ENCODE measurements at places on chromosomes 7 and 10.

DNA sequence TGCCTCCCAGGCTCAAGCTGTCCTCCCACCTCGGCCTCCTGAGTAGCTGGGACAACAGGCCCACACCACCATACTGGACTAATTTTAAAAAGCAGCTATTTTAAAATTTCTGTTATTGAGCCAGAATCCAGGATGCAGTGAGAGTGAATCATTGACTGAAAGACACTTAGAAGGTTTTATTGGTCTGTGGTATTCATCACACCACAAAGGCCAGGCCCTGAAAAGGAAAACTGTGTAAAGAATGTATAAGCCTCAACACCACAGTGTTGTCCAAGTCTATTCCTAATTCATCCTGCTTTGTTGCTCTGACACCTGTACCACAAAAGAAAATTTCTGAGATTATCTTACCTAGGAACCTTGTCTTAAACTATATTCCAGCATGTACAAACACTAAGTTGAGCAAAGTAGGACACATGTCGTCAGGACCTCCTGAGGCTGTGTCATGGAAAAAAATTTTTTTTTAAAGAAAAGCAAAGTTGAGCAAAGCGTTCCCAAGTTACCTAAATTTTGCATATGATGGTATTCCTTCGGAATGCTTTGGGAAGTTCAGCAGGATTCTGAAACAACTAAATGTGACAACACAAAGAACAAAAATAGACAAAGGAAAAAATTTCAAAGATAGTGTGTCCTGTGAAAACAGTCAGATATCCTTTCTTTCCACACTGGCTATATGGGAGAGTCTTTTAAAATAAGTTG is 129.6 kb upstream of the MKLN1 start:
- DNase-seq, result no peak

DNA sequence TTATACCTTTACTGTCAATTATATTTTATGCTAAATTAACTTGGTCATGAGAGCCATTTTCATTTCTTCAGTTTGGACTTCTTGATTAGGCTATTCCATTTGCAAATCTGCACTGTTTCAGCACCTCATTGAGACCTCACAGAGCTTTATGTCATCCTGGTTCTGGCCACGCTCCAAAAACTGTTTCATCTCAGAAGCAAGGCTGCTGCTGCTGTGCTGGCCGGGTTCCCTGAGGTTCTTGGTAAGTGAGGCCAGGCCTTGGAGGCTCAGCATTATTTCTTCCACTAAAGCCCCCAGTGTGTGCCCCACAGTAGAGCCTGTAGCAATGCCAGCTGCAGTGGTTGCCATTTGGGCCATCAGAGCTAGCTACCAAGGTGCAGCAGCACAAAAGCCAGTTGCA is 7.8 kb upstream of the ZNF485 start:
- no peak for DNase-seq

- peak; percentile 41 for DNase-seq
These were observed at the start of gene TSPAN33 for GRCh38 chr7:129144095-129144833. TSS of gene TSPAN33 (plus strand) at chr7:129144707. CDS start at chr7:129144981, 274 bp downstream.

- no peak for DNase-seq
These were observed 1567.3 kb upstream of the LRRTM3 start for GRCh38 chr10:65358565-65358964.

- no peak for DNase-seq
These were observed 8.9 kb upstream of the C7orf33 start for GRCh38 chr7:148581624-148582023.

- no peak for DNase-seq
These were observed 143.3 kb downstream of the TES start for GRCh38 chr7:116353647-116354046.

GRCh38 chr7:130113887-130114286 is 43.6 kb downstream of the KLHDC10 start:
- DNase-seq, result no peak

- no peak for DNase-seq
These were observed 7.1 kb upstream of the NMT2 start for GRCh38 chr10:15175587-15175986.

GRCh38 chr7:26556061-26556881 is 264.6 kb downstream of the SNX10 start:
- peak; percentile 58 for DNase-seq

DNA sequence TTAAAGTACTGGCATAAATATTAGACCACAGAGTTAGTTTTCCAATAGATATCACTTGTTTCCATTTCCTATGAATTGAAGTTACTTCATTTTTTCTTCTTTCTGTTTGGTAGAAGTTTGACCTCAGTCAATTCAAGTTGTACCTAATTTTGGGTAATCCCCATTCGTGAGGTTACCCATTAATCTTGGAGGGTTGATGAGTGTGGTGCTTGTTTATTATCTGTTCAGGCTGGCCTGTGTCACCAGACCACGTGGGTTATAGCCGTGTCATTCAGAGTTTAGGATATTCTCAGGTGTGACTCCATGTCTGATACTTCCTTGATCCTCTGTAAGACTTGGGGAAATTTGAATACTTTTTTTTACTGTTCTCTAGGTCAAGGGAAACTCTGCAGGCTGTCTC is 133.9 kb upstream of the TPK1 start:
- DNase-seq, result no peak

GRCh38 chr10:130138479-130138866 is 2.3 kb downstream of the GLRX3 start:
- peak; percentile 81 for DNase-seq

GRCh38 chr7:117806011-117806410 is 67.2 kb downstream of the CTTNBP2 start:
- DNase-seq, result no peak

DNA sequence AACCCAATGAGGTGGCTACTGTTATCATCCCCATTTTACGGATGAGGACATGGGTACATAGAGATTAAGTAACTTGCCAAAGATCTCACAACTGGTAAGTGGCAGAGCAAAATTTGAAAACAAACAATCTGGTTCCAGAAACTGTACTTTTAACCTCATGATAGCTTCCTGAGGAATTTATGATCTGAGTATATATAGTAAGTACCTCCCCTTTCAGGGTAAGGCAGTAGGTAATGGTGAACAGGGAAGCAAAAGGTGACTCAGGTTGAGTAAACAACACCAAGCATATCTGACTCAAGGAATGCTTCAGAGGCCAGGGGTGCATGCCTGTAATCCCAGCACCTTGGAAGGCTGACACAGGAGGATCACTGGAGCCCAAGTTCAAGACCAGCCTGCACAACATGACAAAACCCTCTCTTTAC is 21.1 kb downstream of the KLLN start:
- DNase-seq, result no peak

- no peak for DNase-seq
These were observed 136.4 kb upstream of the ODAD2 start for GRCh38 chr10:28135258-28135657.

GRCh38 chr7:151924508-151924907 is 31.7 kb upstream of the GALNTL5 start:
- DNase-seq, result no peak

- no peak for DNase-seq
These were observed 5.1 kb downstream of the CCDC71L start for GRCh38 chr7:106655703-106656498.

- no peak for DNase-seq
These were observed 12.8 kb downstream of the CNNM1 start for GRCh38 chr10:99341860-99342490.

GRCh38 chr7:1510780-1511154 is 6.6 kb upstream of the INTS1 start:
- no peak for DNase-seq

- DNase-seq, result no peak
These were observed 23.7 kb downstream of the SVIL start for GRCh38 chr10:29610876-29611647.

DNA sequence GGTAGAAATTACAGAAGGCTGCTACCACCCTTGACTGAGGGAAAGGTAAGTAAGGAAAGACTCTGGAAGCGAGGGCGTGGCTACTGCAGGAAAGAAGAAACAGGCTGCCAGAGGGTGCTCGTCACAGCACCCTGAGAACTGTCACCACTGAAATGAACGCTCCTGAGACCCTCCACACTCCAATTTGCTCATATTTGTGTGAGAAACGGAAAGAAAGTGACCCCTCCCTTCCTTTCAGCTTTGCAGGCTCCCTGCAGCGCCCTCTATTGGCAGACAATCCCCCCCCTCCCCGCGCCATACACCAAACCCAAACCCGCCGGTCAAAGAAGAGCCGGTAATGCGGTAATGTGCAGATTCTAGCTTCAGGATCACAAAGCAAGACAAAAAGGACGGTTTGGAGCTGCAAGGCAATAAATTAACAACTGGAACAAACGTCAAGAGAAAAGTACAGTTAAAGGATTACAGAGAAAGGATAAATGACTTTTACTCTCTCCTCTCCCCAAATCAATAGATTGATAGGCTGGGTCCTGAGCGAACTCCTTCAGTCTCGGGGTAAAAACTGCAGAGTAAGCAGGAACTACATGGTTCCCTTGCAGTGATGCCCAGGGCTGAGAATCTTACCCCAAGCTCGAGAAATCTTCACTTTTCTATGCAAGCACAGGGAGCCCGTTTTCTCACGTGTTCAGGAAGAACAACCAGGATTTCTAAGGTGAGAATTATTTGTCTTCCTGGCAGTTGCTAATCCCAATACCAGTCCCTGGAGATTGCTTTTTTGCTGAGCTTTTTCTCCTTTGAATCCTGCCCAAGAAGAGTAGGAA is 47.6 kb downstream of the STEAP1B start:
- no peak for DNase-seq

GRCh38 chr7:101964680-101965452 is 147.4 kb downstream of the CUX1 start:
- no peak for DNase-seq

GRCh38 chr7:74569501-74570075 is 87.9 kb upstream of the GTF2I start:
- no peak for DNase-seq

GRCh38 chr7:41787651-41788350 is 84.9 kb upstream of the INHBA start:
- DNase-seq, result no peak

- peak; percentile 88 for DNase-seq
These were observed 225.2 kb downstream of the XPNPEP1 start for GRCh38 chr10:109698086-109698485.

GRCh38 chr7:103686064-103686463 is 240.1 kb upstream of the SLC26A5 start:
- DNase-seq, result no peak

- no peak for DNase-seq
These were observed 40.5 kb downstream of the TBATA start for GRCh38 chr10:70744617-70745143.

DNA sequence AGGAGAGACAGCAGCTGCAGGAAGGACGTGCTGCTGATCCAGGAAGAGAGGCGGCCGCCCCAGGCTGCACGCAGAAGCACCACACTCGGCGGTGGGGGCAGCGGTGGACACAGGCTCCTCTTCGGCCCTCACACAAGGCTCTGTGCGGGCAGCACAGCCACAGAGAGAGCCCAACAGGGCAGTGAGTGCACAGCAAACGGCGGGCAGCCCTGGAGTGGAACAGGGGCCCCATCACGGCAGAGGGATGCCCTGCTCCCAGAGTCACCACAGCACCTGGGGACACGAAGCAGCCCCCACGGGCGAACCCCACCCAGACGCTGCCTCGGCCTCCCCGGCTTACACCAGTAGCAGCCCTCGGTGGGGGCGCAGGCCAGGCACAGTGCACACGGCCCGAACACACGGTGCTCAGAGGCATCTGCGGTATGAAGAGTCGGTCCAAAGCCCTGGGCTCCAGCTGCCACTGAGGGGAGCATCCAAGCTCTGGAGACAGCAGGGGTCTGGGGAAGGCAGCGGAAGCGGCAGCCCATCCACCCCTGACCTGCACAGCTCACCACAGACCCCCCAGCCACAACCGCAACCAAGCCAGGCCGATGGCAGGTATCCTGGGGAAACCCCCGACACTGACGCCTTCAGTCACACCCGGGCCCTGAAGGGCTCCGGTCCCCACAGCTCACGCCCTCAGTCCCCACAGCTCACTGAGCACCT is 16.8 kb downstream of the NUDT1 start:
- DNase-seq, result no peak

DNA sequence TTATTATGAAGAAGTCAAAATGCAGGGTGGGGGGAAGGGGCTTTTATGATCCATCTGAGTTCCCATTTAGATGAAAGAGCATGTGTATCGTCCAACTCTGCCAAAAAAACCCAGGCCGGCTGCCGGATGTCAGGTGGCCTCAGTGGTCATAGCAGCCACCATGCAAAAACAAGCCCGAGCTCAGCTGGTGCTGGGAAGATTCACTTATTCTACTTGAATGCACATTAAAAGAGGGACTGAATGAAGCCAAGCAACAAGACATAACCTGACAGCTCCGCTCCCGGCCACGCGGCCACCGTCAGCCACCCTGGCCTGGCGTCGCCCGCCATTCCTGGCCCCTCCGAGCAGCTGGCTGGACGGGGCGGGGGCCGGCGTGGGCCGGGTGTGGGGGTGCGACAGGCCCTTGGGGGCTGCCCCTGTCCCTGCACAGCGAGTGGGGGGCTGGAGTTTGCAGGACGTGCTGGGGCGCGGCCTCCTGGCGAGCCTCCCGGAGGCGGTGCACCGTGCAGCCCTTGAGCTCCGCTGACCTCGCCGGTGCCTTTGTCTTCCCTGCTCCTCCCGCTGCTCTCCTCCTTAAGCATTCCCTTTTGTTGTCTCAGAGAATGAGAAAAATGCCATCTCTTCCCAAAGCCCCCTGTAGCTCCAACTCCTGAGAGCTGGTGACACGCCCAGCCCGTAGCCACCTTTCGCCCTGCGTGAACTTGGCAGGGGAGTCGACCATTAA is 67.8 kb downstream of the EBF3 start:
- DNase-seq, result no peak

GRCh38 chr10:52609626-52610240 is 162.9 kb downstream of the MBL2 start:
- DNase-seq, result no peak

DNA sequence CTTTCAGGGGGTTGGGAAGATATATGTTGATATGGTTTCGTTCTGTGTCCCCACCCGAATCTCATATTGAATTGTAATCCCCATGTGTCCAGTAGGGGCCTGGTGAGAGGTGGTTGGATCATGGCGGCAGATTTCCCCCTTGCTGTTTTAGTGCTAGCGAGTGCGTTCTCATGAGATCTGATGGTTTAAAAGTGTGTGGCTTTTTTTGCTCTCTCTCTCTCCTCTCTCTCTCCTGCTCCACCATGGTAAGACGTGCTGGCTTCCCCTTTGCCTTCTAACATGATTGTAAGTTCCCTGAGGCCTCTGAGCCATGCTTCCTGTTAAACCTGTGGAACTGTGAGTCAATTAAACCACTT is 68.4 kb upstream of the PDZD8 start:
- DNase-seq, result no peak

- DNase-seq, result no peak
These were observed 293.1 kb downstream of the GPR158 start for GRCh38 chr10:25467881-25468280.

GRCh38 chr10:94240901-94241300 is 121.8 kb downstream of the NOC3L start:
- DNase-seq, result no peak

GRCh38 chr7:134557391-134557790 is 8.5 kb downstream of the AKR1B15 start:
- no peak for DNase-seq

GRCh38 chr10:110865809-110866482 is 5.8 kb upstream of the PDCD4 start:
- no peak for DNase-seq
